ENCODE measurements at places on chromosomes 3 and 15. TPM values are rescaled to one million over a fixed set of nuclear protein-coding genes. Genes with fewer than 3 reads are reported as not detected.
A peak's percentile ranks its signal among the peaks of the same experiment; 100 is the strongest.

GRCh38 chr3:17129556-17129955, 244.8 kb downstream of the PLCL2 start:
- DNase-seq = no peak

GRCh38 chr3:38314764-38315487, 31.7 kb upstream of the XYLB start:
- peak; percentile 8 for DNase-seq

GRCh38 chr15:71810256-71811035, at the start of gene NR2E3:
Gene NR2E3, plus strand, starts transcription at chr15:71810554. Its CDS starts 190 bp downstream, at chr15:71810744.
- no peak for DNase-seq

DNA sequence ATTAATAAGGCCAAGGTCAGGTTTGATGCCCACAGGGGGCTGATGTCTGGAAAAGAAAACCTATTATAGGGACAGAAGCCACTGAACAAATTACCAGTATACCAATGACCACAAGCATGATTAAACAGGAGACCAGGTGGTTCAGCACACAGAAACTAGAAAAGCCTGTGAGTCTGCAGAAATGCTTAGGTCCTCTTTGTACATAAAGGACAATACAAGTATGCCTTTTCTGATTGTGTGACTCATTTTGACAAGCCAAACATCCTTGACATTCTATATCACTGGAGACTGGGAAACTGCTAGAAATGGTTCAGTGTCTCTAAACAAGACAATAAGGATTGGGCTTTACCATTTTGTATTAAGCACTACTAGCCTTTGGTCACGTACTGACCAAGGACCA, 113.2 kb upstream of the MYO5C start:
- DNase-seq = no peak

Gene TMOD2
- total RNA-seq = 7.4 TPM

DNA sequence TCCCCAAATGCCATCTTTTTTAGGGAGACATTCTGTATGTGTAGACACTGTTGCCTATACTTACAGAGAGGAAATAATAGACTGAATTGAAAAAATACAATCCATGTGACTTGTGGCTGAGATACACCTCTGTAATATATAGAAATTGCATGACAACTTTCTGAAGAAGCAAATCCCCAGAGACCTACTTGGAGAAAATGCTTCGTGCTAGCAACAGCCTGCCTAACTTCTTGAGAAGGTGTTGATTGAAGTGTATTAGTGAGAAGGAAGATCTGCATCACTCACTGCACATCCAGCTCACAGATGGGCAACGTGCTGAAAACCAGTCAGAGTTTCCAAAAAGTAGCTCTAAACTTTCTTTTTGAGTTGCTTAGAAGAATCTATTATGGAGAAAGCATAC, 404.1 kb downstream of the EPHB1 start:
- DNase-seq = no peak

Gene FBN1
- total RNA-seq = 3.8 TPM

DNA sequence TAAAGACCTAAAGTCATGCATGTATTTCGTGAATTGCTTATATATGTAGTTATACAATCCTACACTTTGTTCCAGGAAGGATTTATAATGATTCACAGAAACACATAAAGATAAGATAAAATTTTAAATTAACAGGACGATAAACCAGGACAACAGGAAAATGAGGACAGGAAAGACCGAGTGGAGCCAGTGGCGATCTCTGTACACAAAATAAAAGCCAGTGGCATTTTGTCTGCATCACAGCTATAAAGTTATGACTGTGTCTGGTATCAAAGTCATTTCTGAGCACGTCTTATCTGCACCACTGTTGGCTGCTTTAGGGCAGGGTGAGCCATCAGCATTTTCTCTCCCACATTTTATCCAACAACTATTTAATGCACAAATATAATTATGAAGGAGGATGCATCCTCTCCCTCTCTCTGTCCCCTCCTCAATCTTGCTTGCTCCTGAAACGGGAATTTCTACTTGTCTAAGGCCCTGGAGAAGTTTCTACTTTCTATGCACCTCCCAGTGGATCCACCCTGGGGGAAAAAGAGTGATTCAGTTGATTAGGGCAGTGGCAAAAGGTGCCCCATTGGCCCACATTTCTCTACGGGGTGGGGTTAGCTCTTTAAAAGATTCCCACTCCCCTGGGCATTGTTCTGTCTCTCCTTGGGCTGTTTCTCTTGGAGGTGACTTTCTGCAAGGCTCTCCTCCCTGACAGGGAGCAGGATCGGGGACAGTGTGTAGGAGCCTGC, 159.4 kb upstream of the UBE2E1 start:
- DNase-seq = no peak

Gene SYNPR
- total RNA-seq = 2.6 TPM

Gene HRG
- not detected for total RNA-seq

- DNase-seq = peak; percentile 82
Observed at GRCh38 chr3:120622870-120623726, 27.0 kb downstream of the NDUFB4 start.
